ENCODE measurements at places on chromosomes 3 and 15. TPM values are rescaled to one million over a fixed set of nuclear protein-coding genes. Genes with fewer than 3 reads are reported as not detected.

Gene ZNF280D
- total RNA-seq, result 72.6 TPM

Gene CACNA2D3
- 9.5 TPM for total RNA-seq

Gene PYGO1
- total RNA-seq, result 19.6 TPM

Gene MAP6D1
- 3.5 TPM for total RNA-seq

Gene PPP1R14D
- total RNA-seq, result not detected

Gene REC114
- total RNA-seq, result not detected

Gene PRTG
- 19.5 TPM for total RNA-seq

Gene ANKRD34C
- 0.13 TPM for total RNA-seq

Gene CPA3
- total RNA-seq, result not detected

Gene SPINT1
- 0.68 TPM for total RNA-seq

Gene ARID3B
- 4.2 TPM for total RNA-seq

Gene SQOR
- 0.41 TPM for total RNA-seq

Gene GATM
- 10.1 TPM for total RNA-seq

Gene GP5
- 4.1 TPM for total RNA-seq

Gene MEGF11
- 6.1 TPM for total RNA-seq
